Skin of body (tissue), 3 donors: ENCODE measurements at places on chromosomes 7 and 10.
A peak's percentile ranks its signal among the peaks of the same experiment; 100 is the strongest.

GRCh38 chr10:3278771-3279170 is 106.2 kb upstream of the PITRM1 start:
- DNase-seq: no peak

DNA sequence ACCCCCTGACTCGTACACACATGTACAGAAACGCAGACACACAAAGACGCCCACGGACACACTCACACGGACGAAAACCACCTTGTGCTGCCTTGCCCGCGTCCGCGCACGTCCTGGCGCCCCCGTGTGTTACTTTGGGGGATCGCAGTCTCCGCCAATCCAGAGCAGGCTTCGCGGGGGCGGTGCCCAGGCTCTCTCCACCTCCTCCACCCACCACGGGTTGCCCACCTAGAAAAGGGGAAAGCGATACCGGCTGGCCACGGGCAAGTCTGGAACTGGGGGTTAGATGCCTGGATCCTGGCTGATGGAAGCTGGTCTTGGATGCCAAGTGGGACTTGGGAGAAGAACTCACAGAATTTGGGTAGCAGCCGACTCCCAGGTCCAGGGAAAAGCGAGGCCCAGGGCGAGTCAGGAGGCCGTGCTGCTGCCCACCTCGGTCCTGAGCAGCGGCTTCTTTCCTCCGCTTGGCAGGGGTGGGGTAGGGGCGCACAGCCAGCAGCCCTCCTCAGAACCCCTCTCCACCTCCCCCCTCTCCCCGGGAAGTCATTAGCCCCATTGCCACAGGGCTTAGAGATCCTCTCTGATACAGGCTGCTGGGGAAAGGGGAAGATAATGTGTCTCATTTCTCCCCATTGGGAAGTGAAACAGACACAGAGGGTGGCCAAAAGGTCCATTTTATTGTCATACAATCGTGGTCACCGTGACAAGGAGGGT is 4.6 kb upstream of the VGF start:
- DNase-seq: no peak

DNA sequence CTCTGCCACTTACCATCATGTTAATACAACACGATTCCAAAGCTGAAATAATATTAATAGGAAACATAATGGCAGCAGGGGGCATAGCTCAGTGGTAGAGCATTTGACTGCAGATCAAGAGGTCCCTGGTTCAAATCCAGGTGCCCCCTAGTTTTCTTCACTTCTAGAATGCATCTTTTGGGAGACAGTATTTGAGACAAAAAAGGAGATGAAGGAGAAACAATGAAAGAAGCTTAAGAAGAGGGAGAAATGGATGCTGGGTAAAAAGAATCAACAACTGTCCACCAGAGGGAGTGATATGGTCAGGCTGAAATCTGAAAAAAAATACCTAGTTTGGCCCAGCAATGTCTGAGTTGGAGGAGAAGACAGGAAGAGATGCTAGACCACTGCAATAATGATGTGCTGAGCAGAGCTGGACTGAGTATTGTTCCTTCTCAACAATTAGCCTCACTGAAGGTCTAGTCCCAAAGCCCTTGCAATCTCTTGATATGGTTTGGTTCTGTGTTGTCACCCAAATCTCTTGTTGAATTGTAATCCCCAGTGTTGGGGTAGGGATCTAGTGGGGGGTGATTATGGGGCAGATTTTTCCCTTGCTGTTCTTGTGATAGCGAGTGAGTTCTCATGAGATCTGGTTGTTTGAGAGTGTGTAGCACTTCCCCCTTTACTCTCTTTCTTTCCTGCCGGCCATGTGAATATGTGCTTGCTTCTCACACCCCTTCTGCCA is 48.3 kb downstream of the ZNF783 start:
- no peak for DNase-seq

DNA sequence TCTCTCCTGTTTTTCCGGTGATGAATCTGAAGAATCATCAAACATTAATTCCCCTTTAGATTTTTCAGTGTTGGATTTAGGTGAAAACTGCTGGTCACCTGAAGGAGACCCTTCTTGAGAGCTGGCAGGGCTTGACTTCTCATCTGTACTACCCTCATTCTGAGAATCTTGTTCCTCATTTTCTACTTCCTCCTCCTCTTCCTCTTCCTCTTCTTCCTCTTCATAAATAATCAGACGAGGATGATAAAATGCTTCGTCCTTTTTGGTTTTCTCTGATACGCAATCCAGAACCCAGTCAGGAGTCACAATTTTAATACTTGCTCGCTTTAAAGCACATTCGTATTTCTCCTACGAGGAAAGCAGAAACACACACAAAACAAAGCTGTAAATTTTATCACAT is 26.9 kb downstream of the PAXIP1 start:
- DNase-seq: no peak

- peak; percentile 52 for DNase-seq
Measured at GRCh38 chr10:75403144-75403938, 1.8 kb upstream of the ZNF503 start.

DNA sequence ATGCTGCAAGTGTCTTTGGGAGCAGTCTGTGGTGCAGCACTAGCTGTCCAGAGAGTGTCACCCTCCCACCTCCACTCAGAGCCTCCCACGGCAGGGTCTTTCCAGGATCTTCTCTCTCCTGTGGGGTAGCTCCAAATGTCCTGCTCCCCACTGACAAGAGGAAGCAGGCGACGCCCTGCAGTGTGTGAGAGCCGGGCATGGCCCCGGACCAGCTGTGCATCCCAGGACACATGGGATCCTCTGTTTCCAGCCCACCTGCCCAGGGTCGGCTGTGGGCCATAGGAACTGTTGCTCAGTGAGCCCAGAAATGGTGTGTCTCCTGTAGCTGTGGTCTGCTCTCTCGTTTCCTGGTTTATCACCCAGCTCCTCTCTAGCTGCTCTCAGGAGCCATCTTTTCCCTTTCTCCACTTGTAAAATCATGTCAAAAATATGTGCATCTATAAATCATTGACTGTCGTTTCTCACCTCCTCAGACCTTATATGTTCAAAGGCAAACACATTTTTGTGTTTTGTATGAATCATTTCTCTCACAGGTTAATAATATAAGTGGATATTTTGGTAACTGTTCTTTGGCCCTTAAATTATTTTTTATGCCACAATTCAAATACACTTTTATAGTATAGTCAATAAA is 74.9 kb downstream of the VWC2 start:
- DNase-seq: no peak

GRCh38 chr7:124152859-124153692 is 120.2 kb upstream of the TMEM229A start:
- DNase-seq: no peak

- peak; percentile 23 for DNase-seq
Measured at GRCh38 chr10:69786791-69787190, 14.9 kb upstream of the COL13A1 start.

DNA sequence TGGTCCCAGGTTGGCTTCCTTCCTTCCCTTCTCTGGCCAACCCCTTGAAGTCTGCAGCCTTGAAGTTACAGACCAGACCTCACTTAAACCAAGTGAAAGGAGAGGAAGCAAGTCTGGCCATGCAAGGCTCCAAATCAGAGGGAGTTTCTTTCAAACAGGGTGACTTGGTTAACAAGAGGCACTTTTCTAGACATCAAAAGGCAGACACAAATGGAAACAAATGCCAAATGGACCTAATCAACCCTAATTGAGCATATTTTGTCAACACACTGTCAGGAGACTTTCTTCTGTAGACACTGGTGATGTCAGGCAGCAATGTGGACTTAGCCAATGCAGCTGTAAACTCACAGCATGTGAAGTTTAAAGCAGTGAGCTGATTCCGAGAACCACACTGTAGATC is 282.7 kb upstream of the FZD8 start:
- DNase-seq: no peak

- DNase-seq: no peak
Measured at GRCh38 chr10:15254808-15255648, 86.5 kb upstream of the NMT2 start.

DNA sequence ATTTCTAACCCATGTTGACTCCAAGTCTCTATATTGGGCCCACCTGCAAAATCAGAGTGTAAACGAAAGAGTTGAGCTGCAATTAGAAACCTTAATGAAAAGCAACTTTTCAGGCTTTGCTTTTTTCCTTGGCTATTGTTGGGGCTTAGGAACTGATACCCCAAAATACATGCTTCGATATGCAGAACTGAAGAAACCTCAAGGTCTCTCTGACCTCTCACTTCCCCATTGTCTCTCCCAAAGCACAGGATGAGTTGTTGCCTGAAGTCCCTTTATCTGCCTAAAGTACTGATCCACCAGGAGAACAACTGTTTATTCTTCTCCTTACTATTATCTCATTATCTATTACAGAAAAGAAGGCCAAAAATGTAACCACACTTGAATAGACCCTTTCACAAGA is 666.0 kb upstream of the LRRTM3 start:
- no peak for DNase-seq

- no peak for DNase-seq
Measured at GRCh38 chr7:87448388-87448787, 27.1 kb downstream of the ABCB4 start.

- DNase-seq: no peak
Measured at GRCh38 chr10:128873411-128874054, 593.5 kb upstream of the MGMT start.

DNA sequence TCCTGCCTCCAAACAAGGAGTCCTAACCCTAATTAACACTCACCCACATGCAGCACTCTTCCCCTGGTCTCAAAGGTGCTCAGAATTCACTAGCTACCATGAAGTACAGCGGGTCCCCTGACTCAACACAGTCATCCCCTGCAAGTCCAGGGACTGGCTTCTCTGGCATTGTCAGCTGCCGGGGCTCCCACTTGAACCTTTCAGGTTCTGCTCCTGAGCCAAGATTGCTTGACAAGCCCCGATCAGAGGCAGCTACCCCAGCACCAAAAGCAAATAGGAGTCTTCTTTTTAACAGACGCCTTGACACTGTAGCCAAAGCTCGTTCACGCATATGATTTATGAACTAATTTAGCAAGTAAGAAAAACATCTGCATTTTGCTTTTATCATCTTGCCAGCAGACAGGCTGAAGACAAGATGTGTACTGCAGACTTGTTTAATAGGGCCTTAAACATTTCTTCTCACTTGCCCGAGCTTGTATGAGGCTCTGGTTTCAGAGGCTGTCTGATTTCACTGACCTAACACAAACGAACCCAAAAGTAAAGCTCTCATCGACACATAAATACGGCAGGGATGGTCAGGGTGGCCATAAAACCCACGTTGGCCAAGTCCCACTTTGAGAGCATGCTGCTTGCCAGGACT is 67.6 kb upstream of the ADAM12 start:
- DNase-seq: peak; percentile 81

- DNase-seq: no peak
Measured at GRCh38 chr7:83119026-83119382, 43.7 kb downstream of the PCLO start.

DNA sequence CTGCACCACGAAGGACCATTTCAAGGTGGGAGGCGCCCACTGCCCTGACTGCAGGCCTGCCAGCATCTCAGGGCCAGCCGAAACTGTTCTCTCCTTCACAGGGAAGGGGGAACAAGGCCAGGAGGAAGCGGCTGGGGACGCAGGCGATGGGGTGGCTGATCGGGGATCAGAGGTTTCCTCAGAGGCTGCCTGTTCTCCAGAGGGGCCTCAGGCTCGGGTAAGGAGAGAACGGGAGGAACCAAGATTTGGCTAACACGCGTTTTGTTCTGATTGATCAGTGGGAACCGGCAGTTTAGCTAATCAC is 87.9 kb downstream of the DIP2C start:
- DNase-seq: no peak

DNA sequence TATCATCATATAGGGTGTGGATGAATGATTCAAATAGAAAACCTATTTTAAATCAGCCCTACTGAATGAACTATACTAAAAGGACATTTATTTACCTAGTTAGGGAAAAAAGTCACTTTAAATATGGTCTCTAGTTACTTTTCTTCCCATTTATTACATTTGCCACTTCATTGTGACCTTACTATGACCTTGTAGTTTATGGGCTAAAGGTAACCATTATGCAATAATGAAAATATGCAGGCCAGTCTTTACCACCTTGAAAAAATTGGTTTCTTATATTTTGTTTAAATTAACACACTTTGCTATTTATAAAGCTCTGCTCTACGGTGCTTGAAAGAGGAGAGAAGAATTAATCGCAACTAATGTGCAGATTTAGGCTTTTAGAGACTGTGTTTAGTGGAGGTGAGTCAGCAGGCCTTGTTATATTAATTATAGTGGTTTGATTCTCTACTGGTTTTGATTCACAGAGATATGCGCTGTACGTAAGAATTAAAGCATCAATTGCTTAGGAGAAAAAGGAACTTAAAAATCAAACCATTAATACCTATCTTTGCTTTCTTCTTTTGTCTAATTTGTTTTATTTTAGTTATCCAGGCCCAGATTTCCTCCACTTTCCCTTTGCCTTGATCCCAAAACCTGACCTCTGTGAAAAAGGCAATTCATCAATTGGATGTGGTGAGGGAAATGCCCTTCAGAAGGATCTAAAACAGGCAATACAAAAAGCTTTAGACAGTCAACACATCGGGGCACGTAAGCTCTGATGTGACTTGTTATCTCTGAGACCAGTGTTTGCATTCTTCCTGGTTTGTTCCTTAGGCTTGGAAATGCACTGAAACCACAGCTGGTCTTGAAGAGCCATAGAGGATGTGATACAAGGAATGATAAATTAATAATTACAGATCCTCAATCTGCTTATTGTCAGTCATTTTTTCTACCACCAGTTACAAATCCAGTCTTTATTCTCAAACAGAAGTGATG is 141.2 kb upstream of the HDAC9 start:
- no peak for DNase-seq

- no peak for DNase-seq
Measured at GRCh38 chr7:38863601-38864291, 45.2 kb downstream of the VPS41 start.

DNA sequence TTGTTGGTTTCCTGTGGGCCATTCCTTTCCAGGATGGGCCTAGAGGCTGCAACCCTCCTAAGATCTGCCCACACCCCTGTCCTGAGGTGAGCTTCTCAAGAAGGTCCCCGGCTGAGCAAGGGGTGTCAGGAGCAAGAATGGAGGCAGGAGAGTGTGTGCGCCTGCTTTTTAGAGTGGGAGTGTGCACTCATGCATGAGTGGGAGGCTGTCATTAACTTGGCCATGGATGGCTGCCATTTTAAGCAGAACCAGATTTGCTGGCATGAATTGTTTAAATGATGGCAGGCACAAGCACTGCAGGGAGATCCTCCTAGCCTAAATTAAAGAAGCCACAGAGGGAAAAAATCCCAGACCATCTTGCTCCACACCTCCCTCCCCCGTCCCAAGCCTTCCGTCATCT is 2.9 kb upstream of the SGPL1 start:
- peak; percentile 16 for DNase-seq

- no peak for DNase-seq
Measured at GRCh38 chr10:635088-635861, 54.2 kb downstream of the DIP2C start.

DNA sequence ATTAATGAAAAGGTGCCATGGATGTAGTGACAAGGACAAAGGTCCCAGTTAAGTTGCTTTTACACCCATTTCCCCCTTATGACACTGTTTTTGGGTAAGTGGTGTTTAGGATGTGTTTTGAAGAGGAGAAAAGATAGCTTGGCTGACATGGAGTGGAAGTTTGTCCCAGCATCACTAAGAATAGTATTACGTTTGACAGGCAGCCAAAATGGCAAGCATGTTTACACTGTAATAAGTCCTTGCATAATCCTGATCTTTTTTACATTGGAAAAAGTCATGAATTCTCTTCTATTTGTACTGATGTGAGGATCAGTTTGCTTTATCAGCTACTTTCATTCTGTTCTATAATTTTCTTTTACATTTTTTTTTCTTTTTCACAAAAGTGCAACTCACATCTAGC is 137.8 kb downstream of the CHRM2 start:
- peak; percentile 10 for DNase-seq
